ENCODE measurements at places on chromosomes 13 and 19. TPM values are rescaled to one million over a fixed set of nuclear protein-coding genes. Genes with fewer than 3 reads are reported as not detected.

ZNF682 gene
- 14.2 TPM for total RNA-seq

PRSS57 gene
- not detected for total RNA-seq

DNA sequence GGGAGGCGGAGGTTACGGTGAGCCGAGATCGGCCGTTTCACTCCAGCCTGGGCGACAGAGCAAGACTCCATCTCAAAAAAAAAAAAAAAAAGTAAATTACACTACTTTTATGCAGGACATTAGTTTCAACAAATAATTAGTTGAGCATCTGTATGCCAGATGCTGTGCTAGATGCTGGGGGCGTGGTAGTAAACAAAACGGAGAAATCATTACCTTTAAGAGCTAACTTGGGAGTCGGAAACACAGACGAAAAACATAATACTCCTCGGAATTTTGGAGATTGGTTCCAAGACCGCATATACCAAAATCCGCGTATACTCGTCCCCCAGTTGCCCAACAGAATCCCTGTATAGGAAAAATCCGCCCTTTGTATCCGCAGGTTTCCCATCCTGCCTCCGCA is 1.3 kb upstream of the DUS3L start:
- DNase-seq: no peak

LYPD3 gene
- total RNA-seq: not detected

GRCh38 chr19:4768934-4769777 is 22.4 kb upstream of the FEM1A start:
- peak; percentile 98 for DNase-seq

PSG3 gene
- total RNA-seq: 0.36 TPM

CACNA1A gene
- 119 TPM for total RNA-seq

ZNF85 gene
- 31.2 TPM for total RNA-seq

TRPM4 gene
- 5.7 TPM for total RNA-seq

FXYD3 gene
- 0.45 TPM for total RNA-seq

DNA sequence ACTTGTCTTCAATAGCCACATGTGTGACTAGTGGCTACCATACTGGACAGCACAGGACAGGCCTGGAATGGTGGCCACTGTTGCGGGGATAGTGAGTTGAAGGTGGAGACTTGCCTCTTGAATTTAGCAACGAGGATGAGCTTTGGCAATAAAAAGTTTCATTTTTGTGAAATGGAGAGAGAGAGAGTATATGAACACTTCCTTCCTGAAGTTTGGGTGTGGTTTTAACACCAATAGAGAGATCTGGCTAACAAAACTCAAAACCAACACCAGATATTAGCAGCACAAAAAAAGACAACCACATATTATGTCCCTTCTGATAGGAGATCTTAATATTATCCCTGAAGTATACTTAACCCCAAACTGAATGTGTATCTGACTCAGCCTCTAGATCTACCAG is 6.3 kb upstream of the LRFN3 start:
- no peak for DNase-seq

DNA sequence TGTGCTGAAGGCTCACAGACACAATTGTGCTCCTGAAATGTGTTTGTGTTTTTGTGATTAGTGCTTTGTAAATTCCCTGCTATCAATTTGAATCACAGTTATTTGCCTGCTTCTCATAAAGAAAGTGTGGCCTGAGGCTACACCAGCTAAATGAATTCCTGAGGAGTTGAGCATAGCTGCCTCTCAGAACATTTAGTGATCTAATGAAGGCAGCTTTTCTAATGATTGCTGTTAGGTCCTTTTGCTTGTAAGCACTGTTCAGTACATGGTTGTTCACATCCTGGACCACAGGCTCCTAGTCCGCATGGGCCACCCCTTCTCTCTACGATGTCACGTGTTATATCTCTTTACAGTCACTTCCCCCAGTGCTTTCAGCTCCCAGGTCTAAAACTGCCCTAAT is 238.2 kb downstream of the B3GLCT start:
- DNase-seq: no peak

ATP1A3 gene
- 122 TPM for total RNA-seq

ZNF580 gene
- 7.8 TPM for total RNA-seq

GRCh38 chr19:31501427-31502195 is 152.4 kb upstream of the TSHZ3 start:
- DNase-seq: no peak

DNA sequence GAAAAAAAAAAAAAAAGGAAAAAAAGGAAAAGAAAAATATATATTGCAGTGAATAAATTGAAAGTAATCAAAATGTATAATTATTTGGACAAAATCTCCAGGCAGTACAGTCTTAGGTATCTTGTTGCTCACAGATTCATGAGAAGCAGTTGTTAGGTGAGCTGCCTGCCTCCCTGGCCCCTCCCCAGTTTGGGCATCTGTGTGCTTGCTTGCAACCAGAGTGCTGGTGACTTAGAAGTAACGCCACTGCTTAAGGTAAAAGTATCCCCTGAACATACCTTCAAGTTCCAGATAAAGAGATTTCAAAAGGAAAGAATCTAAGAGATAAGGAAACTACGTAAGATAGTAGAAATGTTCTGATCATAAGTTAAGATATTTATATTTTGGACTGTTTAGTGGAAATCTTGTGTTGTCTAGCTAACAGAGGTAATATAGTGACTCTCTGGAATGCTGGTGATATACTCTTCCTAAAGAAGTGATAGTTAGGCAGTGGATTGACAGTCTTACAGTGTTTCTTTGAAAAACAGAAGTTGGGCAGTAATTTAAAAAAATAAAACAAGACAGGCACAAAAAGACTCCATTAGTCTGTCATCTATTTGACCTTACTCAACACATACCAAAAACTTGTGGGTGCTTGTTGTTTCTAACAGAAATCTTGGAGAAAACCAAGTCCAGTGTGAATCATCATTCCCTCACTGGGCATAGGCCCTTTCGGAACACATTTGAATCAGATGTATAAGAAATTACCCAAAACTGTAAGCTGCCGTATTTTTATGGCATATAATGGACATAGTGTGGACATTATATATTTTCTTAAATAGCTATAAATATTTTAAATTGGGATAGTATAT is 38.3 kb upstream of the KCTD4 start:
- DNase-seq: no peak

DNA sequence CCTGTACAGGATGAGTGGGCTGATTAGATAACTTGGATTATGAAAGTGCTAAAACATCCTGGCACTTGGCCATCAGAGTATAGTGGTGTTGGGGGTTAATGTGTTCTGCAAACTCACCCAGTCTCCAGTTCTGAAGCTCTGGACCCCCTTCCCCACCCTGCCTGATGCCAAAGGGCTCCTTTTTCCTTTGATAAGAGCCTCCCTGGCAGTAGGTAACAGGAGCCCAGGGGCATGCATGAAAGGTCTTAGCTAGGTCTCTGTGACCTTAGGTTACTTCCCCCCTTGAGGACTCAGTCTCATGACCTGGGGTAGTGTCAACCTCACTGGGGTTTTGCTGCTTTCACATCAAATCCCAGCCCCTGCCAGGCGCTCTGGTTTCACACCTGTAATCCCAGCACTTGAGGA is 2.5 kb downstream of the RPS28 start:
- no peak for DNase-seq

LRRC63 gene
- 1.7 TPM for total RNA-seq

CDX2 gene
- not detected for total RNA-seq

DNA sequence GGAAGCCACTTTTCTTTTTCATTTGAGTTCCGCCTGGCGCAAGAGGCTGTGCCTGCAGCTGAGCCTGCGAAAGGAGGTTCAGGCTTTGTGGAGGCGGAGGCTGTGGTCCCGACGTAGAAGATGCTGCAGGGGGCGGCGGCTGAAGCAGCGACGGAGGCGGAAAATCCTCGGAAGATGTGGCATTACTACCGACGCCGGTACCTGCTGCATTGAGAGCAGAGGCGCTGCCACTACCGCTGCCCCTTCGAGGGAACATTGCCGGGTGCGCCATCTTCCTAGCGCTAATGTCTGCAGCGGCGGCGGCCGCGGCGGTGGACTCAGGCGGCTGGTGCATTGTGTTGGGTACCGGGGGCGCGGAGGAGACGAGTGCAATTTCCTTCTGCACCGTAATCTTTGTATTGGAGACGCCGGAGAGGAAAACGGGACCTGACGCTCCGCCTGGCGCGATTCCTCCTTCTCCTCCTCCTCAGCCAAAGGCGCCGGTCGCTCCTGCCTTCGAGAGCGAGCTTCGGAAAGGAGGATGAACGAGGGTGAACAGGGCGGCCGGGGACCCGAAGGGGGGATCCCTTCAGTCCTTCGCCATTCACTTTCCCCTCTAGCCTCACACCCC is at the start of gene TSC22D1:
TSS of gene TSC22D1 (minus strand) at position 590 of the 610 bp plus-strand sequence. CDS start at position 334, 256 bp downstream.
- peak; percentile 37 for DNase-seq

- no peak for DNase-seq
Observed at GRCh38 chr13:40043764-40044163, 388.3 kb downstream of the COG6 start.

DNA sequence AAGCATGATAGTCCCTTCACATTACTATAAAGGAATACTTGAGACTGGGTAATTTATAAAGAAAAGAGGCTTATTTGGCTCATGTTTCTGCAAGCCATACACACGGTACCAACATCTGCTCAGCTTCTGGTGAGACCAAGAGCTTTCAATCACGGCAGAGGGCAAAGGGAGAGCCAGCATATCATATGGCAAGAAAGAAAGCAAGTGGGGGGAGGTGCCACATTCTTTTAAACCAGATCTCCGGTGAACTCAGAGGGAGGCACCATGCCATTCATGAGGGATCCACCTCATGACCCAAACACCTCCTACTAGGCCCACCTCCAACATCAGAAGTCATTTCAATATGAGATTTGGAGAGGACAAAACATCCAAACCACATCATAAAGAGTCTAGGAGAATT is 20.3 kb downstream of the XPO4 start:
- no peak for DNase-seq

DNA sequence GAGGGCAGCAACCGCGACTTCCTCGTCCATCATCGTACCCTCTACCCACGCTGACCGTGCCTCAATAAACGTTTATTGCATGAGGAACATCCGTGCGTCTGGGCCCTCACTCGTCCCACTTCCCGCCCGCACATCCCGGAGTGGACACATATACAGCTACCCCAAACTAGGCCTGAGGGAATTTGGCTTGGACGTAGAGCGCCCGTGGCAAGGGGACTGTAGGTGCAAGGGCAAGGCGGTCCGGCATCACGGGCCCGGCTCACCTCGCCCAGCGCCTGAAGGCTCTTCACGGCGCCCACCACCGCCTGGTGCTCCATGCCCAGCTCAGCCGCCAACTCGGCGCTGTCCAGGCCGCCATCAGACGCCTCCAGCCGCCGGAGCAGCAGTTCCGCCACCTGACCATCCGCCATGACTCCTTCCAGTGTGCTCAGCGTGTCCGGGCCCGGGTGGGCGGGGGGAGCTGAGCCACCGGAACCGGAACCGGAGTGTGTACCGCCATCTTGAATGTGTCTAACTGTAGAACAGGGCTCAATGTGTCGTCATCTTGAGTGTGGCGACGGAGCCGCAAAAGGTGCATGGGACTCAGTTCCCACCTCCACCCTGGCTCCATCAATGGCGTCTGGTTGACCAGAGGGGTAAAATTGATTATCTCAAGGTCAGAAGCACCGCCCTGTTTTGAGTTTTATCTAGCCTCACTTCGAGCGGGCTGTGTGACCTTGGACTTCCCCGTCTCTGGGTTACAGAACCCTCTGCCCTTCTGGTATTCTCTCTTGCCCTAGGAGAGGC is at the start of gene FARSA:
TSS of gene FARSA (minus strand) at position 425 of the 786 bp plus-strand sequence. CDS start at position 410, 15 bp downstream.
- DNase-seq: peak; percentile 96

DNA sequence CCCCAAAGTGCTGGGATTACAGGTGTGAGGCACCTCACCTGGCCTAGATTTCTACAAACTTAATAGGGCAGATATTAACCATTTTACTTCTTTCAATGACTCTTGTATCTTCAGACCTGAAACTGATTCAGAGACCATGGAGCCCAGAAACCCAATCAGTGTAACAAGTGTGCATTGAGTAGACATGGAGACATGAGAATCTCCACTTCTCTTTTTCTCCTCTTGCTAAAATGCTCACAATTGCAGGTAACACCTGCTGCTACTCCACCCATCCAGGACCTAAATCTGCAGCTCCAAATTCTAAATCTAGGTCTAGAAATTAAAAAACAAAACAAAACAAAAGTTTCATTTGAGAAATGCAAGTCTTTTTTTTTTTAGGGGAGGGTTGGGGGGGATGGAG is 42.2 kb upstream of the ZNF681 start:
- no peak for DNase-seq

DNA sequence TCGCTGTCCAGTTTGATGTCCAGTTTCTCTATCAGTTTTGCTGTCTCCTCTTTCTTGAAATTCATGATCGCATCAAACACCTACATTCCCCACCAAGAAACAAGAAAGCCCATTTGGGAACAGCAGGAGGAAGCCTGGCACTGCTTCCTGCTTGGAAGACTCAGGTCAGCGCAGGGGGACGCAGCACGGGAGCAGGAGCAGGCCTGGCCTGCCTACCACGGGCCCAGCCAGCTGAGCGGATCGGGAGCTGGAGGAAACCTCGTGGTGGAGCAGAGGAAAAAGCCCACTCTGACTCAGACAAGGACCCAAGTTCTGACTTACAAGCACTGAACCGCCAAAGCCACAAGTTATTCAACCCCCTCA is 3.9 kb downstream of the EEF2 start:
- DNase-seq: no peak

DNA sequence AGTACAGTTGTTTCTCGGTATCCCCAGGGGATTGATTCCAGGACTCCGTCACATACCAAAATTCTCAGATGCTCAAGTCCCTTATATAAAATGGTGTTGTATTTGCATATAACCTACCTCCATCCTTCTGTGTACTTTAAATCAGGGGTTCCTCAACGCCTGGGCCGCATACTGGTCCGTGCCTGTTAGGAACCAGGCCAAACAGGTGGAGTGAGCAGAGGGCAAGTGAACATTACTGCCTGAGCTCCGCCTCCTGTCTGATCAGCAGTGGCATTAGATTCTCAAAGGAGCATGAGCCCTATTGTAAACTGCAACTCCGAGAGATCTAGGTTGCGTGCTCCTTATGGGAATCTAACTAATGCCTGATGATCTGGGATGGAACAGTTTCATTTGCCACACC is 42.2 kb upstream of the KCTD4 start:
- no peak for DNase-seq

DNA sequence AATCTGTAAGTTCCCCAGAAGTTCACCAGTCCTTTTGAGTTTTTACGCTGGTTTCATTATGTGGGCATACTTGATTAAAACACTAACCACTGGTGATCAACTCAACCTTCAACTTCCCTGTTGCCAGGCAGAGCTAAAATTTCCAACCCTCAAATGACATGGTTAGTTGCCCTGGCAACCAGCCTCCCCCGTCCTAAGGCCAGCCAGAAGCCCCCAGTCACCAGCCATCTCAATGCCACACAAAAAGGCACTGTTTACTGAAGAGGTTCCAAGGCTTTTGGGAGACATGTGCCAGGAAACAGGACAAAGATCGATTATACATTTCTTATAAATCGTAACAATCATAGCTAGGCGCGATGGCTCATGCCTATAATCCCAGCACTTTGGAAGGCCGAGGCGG is 1.6 kb downstream of the ZNF649 start:
- no peak for DNase-seq

DNA sequence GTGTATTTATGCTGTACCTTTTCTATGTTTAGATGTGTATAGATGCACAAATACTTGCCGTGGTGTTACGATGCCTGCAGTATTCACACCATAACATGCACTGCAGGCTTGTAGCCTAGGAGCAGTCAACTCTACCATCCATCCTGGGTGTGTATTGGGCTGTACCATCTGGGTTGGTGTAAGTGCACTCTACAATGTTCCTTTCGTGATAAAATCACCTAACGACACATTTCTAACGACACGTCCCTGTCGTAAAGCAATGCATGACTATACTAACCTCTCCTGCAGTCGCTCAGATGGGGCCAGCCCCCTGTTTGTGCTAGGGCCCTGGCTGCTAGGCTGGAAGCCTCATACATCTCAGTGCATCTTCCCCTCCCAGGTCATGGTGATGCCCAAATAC is 18.4 kb downstream of the CD177 start:
- DNase-seq: no peak

BABAM1 gene
- 38.1 TPM for total RNA-seq

LGALS4 gene
- total RNA-seq: 3.2 TPM
